ENCODE measurements at places on chromosomes 6 and 20.

- DNase-seq, result no peak
Observed at GRCh38 chr20:62219992-62220665, at the start of gene HRH3. Gene HRH3, minus strand, starts transcription at chr20:62220278. Its CDS starts 308 bp downstream, at chr20:62219970.

DNA sequence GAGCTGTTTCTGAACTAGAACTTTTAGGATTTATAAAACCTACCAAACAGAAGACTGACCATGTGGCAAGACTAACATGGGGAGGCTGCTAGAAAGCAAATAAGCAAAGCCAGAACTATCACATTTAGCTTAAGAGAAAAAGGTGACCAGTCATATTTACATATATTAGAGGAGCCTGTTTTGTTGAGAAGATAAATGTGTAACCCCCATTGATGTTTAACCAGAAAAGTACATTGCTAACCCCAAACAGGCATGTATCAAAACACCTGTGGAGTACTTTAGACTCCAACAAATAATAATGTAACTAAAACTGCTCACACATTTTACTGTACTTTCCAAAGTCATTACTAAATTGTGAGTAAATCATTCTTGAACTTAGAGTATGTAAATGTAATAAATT, 35.0 kb downstream of the AKIRIN2 start:
- no peak for DNase-seq

DNA sequence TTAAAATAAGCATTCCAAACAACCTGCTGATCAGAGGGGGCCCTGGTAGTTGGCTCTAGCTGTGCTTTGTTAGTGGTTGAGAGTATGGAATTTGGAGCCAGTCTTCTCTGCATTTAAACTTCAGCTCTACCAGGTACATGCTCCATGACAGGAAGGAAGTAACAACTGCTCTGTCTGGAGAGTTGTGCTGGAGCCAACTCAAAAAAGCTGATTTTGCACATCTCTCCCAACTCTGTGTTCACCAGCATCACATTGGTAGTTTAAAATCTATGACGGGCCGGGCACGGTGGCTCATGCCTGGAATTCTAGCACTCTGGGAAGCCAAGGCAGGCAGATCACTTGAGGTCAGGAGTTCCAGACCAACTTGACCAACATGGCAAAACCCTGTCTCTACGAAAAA, 68.8 kb upstream of the BMP2 start:
- DNase-seq, result no peak

DNA sequence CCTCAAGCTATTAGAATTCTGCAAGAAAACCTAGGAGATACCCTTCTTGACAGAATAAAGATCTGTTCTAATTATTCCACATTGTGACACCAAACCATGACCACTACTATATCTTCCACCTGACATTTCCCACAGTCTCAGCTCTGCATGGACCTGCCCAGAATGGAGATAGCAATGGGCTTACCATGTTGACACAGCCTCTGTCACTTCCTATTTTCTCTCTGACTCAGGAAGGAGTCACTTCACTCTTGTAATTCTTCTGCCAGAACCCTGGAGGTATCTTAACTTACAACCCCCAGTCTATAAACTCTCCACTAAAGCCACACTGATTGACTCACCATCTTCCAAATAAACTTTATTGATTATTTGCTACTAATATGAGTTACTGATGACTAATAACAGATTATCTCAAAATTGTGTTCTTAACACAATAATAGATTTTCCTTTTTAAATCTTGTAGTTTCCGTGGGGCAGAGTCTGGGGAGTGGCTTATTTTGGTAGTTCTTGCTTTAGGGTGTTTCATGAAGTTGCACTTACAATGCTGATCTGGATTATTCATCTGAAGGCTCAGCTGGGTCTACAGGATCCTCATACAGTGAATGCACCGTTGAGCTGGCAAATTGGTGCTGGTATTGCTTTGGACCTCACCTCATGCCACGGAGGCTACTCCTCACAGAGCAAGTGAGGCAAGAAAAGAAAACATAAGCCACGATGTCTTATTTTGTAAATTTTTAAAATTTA, 869.9 kb downstream of the KIF16B start:
- peak; percentile 82 for DNase-seq

- peak; percentile 51 for DNase-seq
Observed at GRCh38 chr6:16868968-16869367, 107.7 kb upstream of the ATXN1 start.

- DNase-seq, result no peak
Observed at GRCh38 chr6:105163183-105163582, 16.6 kb downstream of the POPDC3 start.

- no peak for DNase-seq
Observed at GRCh38 chr20:52922436-52922835, 49.7 kb upstream of the TSHZ2 start.

- DNase-seq, result no peak
Observed at GRCh38 chr6:16567071-16567470, 194.2 kb downstream of the ATXN1 start.

- DNase-seq, result no peak
Observed at GRCh38 chr20:20740541-20740940, 28.1 kb upstream of the RALGAPA2 start.

DNA sequence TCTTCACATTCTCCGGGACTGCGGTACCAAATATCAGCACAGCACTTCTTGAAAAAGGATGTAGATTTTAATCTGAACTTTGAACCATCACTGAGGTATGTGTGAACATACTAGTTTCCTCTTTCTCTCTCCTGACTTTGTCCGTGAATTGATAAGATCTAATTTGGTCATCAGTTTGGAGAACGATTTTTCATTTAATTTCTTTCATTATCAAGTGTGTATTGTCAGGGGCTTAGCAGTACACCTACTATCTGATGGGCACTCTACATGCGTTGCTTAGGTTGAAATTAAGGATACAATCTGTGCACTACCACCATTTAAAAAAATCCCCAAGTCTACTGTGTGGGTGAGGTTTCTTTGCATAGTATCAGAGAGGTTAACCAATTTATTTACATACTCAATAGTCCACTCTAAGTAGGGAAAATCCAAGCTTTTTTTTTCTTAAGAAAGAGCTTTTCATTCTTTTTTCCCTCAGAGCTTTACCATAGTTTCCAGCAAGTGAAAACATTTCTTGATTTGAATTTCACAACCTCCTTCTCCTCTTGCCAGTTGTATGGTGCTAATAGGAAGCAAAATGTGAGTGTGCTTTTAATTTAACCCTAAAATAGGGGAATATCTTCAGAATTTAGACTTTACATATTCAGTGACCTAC, 105.4 kb upstream of the ESR1 start:
- DNase-seq, result no peak

DNA sequence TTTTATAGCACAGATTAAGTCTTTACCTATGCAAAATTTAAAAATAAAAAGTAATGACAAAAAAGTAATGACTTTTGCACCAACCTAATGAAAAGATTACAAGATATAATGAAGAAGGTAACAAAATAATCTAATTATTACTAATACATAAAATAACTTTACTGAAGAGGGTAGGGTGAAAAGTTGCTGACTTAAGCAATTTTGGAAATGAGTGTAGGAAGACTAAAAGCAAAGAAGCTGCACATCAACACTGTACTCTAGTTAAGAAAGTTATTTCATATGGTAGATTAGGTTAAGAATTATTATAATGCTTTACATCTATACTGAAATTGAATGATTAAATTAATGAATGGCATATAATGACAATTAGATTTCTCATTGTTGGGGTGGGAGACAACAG, 76.8 kb downstream of the MANEA start:
- no peak for DNase-seq

GRCh38 chr20:63544241-63544957, 3.1 kb downstream of the SRMS start:
- no peak for DNase-seq

DNA sequence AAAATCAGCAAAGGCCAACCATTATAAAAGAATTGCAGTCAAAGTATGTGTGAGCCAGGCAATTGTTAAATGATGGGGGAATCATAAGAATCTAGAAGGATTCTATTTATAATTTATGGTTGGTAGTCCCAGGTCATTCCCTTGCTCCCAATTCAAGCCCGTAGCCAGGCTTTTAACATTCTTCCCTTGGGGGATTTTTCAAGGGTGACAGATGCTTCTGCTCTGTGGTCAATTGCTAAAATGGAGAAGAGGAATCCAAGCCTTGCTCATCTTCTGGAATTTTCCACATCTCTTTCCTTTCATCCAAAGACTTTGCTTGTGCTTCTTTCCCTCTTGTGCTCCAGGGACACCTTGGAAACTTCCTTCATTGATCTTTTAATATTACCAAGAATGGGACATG, 18.0 kb upstream of the BCAS1 start:
- DNase-seq, result peak; percentile 7

DNA sequence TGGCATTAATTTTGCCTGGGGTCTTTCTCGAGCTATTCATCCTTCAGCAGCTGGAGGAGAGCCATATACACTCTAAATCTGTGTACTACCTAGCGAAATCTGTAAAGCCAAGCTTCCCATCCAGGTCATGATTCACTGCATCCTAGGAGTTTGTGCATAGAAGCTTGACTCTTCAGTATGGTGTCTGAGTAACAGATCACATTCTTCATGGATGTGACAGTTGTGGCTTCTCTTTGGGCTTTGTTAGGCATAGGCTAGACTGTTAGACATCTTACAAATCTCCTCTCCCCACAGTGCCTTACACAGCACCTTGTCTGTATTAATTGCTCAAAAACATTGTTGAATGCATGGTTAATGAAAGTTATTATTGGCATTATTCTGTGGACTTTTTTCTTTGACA, 177.0 kb downstream of the EYA4 start:
- DNase-seq, result no peak

GRCh38 chr6:27250277-27251111, 3.0 kb downstream of the PRSS16 start:
- DNase-seq, result no peak

GRCh38 chr6:714100-714499, 21.2 kb upstream of the EXOC2 start:
- DNase-seq, result no peak

DNA sequence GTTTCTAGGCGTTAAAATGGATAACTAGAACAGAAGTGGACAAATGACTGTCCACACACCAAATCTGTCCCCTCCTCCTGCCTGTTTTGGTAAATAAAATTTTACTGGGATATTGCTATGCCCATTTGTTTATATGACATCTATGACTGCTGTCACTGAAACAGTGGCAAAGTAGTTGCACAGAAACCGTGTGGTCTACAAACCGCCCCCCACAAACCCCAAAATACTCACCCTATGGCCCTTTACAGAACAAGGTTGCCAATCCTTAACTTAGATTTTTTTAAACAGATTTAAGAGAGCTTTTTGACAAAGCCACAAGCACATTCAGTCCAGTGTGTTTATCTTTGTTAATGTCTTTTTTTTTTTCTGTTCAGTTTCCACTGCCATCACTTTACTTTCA, 137.8 kb downstream of the MTFR2 start:
- DNase-seq, result no peak

DNA sequence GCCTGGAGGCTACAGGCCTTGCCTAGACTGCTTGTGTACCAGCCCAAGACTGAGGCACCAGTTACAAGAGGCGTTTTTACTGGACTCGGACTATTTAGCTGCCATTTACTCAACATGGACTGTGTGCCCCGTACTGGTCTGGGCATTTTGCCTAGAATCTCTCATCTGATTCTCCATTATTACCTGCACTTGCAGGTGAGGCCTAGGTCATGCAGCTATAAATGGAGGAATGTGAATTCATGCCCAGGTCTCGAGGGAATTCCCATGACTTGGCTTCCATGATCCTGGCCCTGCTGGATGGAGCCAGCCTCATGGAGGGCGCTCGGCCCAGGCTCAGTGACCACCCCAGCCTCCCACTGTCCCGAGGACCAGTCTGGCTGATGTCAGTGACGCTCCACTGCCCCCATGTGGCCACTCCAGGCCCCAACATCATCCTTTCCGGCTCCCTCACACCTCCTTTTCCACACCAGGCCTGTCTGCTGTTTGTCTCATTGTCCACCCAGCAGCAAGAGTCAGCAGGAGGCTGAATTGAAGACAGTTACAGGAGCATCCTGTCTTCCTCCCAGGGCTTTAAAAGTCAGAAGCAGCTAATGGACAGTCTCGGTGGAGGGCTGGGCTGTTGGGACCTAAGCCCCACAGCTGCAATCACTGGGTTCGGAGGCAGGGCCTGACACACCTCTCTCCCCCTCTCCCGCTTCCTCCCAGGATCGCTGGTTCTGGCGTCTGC, 8.7 kb downstream of the MMP24OS start:
- peak; percentile 75 for DNase-seq

DNA sequence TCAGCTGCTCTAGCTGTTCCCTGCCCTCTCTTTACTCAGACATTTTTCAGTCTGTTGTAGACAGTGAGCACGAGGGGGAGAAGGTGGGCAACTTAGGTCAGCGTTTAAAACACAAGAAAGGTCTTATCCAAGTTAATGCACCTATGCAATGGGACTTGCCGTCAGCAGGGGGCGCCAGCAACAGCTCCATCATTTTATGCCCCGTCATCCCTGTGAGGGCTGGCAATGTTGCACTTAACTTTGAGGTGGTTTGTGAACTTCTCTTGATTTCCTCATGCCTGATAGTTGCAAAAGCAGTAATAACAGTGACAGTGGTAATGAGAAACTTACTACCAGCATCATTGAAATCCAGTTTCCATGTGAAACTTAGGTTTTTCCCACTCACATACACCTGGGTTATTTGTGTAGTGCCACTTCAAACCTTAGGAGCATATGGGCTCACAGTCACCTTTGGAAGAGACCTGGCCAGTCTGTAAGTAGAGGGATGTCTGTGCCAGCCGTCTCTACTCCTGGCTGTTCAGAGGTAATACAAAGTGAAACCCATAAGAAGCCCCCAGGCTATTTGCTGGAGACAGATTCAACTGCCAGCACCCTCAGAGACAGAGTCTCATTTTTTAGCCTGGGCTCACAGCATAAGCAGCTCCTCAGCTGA, 44.9 kb upstream of the ID1 start:
- DNase-seq, result peak; percentile 78

- DNase-seq, result no peak
Observed at GRCh38 chr20:53296025-53296424, 297.6 kb downstream of the ZNF217 start.

GRCh38 chr6:21294144-21294543, 299.4 kb upstream of the SOX4 start:
- no peak for DNase-seq

DNA sequence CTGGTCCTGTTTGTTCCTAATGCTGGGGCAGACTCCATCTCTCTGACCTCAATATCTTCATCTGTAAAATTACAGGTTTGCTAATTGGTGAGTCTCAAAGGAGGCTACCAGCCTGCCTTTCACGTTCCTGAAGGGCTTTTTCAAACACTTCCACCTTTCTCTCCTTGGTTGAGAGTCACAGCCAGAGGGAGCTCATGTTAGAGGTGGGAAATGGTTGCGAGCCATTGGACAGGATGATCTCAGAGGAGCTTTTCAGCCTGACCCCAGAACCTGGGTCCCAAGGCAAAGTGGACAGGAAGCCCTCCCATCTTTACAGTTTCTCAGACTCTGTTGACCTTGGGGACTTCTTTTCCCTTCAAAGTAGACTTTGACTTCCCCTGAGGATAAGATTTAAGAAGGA, 37.6 kb downstream of the NDUFAF5 start:
- DNase-seq, result no peak

GRCh38 chr6:130730600-130730999, 96.6 kb upstream of the SMLR1 start:
- DNase-seq, result no peak

Data from EL (cell line).